ENCODE measurements at places on chromosomes 16 and 17.

DNA sequence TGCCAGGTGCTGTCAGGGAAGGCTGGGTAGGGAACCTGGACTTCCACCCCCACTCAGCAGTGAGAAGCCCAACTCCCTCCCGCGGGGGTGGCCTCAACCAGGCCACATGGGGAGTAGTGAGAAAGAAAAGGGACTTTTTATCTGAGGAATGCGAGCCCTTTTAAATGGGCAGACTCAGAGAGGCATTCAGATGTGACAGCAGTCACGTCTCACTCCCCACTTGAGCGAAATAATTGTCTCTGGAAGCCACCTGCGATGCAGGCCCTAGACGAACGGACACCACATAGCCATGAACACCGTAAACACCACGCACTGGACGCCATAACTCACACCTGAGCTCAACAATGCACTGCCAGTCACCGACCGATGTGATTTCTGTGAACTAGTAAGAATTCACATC, 11.9 kb upstream of the CD300E start:
- no peak for DNase-seq

DNA sequence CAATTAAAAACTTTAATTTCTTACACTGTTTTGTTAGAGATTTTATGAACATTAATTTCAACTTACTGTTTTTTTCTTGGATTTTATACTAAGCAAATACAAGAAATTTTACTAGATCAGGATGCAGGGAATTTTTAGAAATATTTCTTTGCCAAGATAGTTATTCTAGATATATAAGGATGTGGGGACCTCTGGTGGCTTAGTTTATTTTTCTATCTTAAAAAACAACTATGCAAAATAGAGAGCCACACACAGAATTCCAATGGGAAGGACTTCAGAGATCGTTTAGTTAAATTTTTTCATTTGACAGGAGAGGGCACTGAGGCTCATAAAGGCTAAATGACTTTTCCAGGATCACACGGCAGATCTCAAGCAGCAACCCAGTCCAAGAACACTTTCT, 23.0 kb upstream of the CAPNS2 start:
- DNase-seq: peak; percentile 76

DNA sequence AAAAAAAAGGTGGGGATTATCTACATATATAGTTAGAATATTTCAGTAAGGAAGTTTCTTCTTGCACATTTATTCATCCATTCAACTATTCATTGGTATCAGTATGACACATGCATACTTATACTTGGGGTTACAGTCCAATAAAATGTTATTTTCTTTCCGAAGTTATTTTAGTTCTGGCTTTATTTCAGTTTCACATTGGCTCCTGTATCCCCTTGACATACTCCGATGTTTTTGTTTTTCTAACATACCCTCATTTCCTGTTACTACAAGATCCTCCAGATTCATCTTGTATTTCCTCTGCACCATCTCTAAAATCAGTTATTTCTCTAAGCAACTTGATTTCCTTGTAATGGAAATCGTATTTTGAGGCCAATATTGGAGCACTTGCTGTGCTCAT, 435.5 kb upstream of the MON1B start:
- no peak for DNase-seq

DNA sequence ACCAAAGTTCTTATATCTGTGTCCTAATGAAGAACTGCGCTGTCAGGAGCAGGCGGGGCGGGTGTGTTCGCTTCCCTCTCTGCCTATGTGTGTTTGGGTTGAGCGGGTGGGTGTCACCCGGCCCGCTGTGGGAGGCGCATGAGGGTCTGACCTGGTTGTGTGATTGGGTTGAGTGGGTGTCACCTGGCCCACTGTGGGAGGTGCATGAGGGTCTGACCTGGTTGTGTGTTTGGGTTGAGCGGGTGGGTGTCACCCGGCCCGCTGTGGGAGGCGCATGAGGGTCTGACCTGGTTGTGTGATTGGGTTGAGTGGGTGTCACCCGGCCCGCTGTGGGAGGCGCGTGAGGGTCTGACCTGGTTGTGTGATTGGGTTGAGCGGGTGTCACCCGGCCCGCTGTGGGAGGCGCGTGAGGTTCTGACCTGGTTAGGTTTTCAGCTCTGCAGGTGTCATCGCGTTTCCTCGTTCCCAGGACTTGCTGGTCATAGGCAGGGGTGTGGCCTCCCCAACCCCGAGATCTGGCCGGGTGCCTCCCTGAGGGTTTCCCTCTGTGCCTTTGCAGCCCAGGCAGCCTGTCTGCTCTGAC, 69.6 kb upstream of the ZNF750 start:
- DNase-seq: no peak

DNA sequence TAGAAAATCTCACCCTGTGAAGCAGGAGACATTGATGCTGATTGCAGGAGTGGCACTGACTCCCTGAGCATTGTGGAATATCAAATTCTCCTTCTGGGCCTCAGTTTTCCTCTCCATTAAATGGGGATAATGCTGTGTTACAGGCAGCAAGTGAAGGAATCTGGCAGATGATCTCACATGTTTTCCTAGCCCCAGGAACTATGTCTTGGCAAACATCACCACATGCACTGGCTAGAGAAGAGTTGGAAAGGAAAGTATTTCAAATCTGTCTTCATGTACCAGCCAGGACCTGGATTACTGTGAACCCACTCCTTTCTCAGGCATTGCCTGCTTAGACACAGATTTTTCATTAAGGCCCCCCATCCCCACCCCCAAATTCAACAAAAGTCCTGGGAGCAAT, 13.6 kb upstream of the CCL8 start:
- no peak for DNase-seq

DNA sequence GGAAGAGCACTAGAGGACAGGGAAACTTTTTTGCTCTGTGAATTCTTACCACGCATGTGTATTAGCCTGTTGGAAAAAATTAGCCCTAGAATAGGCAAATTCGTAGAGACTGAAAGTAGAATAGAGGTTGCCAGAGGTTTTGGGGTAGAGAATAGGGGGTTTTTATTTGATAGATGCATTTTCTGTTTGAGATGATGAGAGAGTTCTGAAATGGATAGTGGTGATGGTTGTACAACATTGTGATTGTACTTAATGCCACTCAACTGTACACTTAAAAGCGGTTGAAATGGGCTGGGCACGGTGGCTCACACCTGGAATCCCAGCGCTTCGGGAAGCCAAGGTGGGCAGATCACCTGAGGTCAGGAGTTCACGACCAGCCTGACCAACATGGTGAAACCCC, 8.0 kb upstream of the DOC2B start:
- DNase-seq: no peak

GRCh38 chr17:73750975-73751374, 106.7 kb upstream of the SDK2 start:
- DNase-seq: peak; percentile 65

GRCh38 chr16:69166221-69166833, 20.6 kb upstream of the SNTB2 start:
- DNase-seq: peak; percentile 71

DNA sequence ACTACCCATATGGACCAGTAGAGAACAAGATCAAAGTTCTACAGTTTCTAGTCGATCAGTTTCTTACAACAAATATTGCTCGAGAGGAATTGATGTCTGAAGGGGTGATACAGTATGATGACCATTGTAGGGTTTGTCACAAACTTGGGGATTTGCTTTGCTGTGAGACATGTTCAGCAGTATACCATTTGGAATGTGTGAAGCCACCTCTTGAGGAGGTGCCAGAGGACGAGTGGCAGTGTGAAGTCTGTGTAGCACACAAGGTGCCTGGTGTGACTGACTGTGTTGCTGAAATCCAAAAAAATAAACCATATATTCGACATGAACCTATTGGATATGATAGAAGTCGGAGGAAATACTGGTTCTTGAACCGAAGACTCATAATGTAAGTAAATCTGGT, 29.1 kb downstream of the BPTF start:
- DNase-seq: no peak

- DNase-seq: peak; percentile 51
These were observed 230.9 kb downstream of the MRTFB start for GRCh38 chr16:14302031-14302398.

DNA sequence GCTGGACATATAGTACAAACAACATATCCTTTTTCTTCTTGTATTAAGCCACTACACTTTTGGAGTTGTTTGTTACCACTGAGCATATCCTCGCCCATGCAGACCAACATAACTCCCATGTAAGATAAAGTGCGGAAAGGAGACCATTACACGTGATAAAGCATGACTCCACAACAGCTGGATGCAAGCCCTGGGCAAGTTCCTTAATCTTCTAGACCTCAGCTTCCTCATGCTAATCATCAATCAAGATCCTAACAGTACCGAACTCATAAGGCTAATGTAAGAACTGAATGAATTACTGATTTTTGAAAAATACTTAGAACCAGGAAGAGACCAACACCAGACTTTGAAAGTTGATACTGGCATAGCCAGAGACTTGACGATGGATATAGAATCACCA, 47.0 kb upstream of the GSG1L start:
- DNase-seq: no peak

- no peak for DNase-seq
These were observed 16.4 kb upstream of the CCL23 start for GRCh38 chr17:36034127-36034526.

DNA sequence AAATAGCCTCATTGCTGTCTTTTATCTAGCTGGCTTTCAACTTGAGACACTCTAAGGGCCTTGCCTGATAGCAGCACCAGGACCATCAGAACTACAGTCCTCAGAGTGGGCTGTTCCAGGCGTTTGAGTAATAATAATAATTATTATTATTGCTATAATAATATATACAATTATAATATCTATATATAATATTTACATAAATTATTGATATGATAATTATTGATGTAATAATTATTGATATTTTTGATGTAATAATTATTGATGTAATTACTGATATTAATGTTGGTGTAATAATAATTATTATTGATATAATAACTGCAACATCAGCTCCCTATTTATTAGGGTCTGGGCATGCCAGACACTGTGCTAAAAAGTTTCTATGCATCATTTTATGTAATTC, 25.6 kb upstream of the CRHR1 start:
- no peak for DNase-seq

- DNase-seq: no peak
These were observed 316.1 kb downstream of the PHKB start for GRCh38 chr16:47777220-47777619.

DNA sequence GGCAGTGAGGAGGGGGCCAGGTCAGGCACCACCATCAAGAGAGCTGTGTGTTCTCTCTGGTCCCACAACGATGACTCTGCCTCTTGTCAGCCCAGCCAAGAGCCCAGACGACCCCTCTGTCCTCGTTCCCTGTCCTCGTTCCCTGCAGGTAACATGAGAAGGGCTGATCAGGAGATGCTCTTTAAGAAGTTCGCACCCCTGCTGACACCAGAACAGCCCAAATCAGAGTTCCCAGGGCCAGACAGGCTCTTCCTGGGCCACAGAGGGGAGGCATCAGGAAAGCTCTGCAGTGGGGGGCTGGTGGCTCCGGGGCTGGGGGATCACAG, 13.5 kb upstream of the DNAI2 start:
- no peak for DNase-seq

- DNase-seq: no peak
These were observed 271.4 kb upstream of the MAF start for GRCh38 chr16:79871906-79872305.

DNA sequence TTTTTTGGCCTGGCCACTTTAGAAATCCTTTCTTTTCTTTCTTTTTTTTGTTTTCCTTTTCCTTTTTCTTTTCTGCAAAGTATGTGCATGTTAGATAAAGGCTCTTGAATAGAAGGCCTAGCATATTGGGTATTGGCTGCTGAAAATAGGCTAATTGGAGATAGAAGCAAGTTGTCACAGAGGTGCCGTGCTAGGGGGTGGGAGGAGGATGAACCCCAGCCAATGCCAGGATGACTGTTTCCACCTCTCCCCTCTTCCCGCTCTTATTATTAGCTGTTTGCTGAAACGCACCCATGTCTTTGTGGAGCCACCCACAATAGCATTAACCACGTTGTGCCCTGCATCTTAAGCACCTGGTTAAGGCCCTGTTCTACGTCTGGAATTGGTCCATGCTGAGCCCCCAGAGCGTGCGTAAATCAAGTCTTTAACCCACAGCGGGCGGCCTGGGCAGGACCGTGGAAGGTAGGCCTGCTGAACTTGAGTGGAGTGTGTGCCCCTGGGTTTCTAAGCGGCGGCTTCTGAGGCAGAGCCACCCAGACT, 123.6 kb downstream of the MSI2 start:
- no peak for DNase-seq

DNA sequence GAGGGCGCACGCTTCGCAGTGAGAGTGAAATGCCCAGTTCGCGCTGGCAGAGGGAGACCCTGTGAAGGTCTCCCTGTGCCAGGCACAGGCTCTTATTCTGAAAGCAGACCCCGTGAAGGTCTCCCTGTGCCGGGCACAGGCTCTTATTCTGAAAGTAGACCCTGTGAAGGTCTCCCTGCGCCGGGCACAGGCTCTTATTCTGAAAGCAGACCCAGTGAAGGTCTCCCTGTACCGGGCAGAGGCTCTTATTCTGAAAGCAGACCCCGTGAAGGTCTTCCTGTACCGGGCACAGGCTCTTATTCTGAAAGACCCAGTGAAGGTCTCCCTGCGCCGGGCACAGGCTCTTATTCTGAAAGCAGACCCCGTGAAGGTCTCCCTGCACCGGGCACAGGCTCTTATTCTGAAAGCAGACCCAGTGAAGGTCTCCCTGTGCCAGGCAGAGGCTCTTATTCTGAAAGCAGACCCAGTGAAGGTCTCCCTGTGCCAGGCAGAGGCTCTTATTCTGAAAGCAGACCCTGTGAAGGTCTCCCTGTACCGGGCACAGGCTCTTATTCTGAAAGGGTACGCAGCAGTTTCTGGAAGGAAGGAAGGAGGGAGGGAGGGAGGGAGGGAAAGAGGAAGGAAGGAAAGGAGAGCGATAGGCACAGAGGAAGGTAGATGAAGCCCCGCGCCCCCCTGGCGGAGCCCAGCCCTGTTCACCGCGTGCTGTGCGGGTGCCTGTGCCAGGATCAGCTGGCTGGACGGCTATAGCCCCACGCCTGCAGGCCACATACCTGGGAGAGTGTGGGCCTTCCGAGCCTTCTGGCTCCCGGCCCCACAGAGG, 55.3 kb downstream of the WDR45B start:
- peak; percentile 79 for DNase-seq

GRCh38 chr17:40511667-40512220, 10.3 kb upstream of the TNS4 start:
- no peak for DNase-seq

DNA sequence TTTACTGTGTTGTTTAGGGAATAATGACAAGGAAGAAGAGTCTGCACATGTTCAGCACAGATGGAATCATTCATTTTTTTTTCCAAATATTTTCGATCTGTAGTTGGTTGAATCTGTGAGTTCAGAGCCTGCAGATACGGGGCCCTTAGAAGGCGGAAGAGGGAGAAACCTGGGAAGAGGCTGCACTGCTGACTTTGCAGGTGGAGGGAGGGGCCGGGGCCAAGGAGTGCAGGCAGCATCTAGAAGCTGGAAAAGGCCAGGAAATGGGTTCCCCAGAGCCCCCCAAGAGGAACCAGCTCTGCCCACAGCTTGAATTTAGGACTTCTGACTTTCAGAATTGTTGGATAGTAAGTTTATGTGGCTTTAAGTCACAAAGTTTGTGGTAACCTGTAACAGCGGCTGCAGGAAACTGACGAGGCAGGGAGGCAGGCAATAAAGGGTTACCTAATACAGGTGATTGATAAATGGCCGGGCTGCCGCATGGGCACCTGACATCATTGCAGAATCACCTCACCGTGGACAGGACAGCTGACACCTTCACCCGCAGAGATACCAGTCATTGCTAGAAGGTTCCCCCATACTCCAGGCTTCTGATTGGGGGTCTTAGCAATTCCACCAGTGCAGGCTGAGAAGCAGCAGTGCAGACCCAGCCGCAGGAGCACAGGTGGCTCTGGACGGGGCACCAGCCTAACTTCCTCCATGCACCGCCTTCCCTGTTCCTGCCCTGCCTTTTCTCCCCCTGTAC, 181.3 kb downstream of the IRF8 start:
- DNase-seq: peak; percentile 6
